B cell (primary cell): ENCODE measurements at places on chromosomes 7 and 10.

- DNase-seq: no peak
Measured at GRCh38 chr10:52172581-52172980, 141.5 kb upstream of the DKK1 start.

DNA sequence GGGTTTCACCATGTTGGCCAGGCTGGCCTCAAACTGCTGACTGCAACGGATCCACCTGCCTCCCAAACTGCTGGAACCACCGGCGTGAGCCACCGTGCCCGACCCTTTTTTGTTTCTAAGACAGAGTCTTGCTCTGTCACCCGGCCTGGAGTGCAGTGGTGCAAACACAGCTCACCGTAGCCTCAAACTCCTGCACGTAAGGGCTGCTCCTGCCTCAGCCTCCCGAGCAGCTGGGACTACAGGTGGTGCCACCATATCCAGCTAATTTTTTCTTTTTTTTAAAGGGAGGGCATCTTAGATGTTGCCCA lies 36.4 kb downstream of the ADAP1 start:
- no peak for DNase-seq

- DNase-seq: no peak
Measured at GRCh38 chr10:100554902-100555301, 19.2 kb downstream of the HIF1AN start.

DNA sequence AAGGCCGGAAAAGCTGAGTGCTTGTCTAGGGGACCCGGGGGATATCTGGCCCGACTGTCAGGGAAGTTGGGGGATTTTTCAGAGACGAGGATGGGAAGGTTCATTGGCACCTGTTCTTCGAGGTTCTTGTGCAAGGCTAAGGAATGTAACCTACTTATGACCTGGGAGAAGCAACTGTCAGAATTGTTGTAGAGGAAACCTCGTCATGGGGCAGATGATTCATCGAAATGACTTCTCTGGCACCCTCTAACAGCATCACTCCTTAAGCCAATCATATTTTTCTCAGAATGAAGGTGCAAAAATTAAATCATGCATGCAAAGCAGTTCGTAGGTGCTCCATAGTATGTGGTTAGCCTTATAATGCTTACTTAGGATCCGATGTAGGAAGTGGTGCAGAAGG lies 58.6 kb downstream of the PLXDC2 start:
- DNase-seq: no peak

- peak; percentile 45 for DNase-seq
Measured at GRCh38 chr7:130951303-130951975, 217.4 kb upstream of the KLF14 start.

DNA sequence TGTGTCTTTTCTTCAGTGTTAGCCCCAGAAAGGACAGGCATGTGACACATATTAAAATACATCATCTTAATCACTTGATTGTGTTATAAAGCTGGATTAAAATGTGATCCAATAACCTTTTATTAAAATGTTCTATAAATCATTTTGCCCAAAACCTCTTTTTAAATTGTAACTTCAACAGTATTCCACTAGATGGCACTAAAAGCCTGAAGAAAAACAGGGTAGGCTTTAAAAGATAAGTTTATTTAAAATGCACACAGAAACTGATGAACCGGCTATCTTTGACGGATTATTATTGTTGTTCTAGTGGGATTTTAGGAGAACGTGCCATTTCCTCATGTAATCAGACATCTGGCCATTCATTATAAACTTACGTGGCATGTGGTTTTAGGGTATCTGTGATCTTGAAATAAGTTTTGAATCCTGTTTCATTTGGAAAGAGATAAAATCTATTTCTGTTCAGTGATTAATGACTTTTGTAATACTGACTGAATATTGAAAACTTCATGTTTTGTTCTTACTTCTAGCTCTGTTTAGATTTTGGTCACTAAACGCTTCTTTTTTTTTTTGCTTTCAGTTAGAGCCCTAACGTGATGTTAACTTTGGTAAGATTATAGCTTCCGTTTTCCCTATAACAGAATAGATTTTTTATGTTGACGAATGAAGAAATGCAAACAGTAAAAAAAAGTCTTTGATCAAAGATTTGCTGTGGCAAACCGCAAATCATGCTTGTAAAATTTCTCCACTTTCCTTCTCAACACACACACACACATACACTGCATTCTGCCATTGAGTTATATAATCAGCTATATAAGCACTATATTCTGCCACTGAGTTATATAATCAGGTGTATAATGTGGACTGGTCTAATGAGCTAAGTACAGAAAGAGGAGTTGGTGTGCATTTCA lies 13.6 kb downstream of the VPS50 start:
- peak; percentile 54 for DNase-seq

DNA sequence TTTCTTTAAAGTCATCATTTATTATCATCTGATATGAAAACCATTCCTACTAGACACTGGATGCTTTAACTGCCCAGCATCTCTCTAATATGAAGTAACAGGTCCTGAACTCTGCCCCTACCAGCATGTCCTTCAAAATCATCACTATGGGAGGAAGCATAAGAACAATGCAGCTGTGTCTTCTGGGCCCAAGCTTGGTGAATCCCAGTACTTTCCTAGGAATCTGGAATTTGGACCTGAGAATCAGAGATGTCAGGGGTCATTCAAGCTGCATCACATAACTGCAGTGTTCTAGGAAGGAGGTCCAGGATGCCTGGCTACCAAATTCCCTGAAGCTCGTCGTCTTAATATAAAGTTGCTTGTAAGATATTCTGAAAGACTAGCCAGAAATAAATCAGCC lies 182.7 kb downstream of the AHR start:
- no peak for DNase-seq

DNA sequence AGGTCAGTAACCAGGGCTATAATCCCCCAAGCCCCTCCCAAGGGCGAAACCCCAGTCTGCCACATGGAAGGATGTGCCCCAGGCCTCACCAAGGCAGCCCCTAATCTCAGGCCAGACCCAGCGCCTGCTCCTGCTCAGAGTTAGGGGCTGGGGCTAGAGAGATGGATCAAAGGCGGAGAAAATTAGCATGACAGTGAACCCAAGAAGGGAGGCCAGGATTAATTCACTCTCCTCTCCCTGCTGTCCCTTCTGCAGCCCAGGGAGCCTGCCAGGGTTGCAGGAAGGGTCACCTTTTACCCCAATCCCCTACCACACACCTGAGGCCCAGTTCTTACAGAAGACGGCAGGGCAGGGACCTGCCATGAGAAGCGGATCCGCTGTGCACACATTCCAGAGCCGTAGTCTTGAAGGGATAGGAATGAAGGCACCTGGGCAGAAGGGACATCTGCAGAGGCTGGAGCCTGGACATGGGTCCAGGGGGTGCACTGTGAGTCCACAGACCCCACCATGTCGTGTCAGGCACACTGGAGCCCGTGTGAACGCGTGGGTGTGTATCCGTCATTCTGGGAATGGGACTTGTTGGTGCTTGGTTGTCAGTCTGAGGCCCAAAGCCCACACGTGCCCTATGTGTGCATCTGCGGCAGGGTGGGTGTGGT lies 11.9 kb upstream of the ZMIZ1 start:
- DNase-seq: no peak

DNA sequence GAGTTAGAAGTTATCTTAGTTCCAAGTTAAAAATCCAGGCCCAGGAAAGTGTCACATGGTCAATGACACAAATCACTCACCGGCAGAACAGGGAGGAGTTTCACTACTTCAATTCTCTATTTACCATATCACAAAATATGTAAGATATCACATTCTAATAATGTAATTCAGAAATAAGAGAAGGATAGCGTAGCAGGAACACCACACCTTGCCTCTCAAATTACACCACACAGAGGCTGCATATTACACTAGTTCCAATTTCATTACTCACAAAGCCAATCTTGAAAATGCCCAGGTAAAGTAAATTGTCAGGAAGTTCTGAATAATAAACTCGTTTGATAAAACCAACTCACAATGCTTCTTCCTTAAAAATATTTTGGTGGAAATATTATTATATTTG lies 169.2 kb downstream of the CTTNBP2 start:
- no peak for DNase-seq

DNA sequence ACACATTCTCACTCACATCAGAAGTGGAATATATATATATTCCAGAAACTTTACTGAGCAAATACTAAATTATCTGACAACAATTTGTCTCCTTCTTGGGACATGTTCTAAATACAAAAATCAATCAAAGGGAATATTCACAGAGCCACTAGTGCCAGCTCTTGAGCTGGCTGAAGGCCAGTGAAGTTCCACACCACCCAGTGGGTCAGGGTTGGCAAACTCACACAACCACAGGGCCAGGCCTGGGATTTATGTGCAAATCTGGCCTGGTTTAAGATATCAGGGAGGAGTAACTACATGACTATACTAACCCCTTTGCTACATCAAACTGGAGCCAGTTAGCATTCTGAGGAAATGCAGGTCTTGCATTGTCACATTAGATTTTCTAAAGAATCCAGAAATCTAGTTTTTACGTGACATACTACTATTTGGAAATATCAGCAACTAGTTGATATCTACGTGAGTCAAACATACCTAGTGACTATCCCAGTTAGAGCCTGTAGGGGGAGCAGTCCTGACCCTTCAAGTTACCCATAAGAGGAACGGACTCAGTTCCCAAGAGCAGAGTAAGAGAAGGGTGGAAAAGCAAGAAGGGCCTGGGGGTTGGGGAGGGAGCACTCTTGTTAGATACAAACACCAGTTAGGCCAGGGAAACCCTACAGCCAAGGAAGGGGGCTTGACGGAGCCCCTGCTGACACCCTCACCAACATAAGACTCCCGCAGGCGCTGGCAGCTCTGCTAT lies 600.4 kb downstream of the KCNMA1 start:
- DNase-seq: no peak

DNA sequence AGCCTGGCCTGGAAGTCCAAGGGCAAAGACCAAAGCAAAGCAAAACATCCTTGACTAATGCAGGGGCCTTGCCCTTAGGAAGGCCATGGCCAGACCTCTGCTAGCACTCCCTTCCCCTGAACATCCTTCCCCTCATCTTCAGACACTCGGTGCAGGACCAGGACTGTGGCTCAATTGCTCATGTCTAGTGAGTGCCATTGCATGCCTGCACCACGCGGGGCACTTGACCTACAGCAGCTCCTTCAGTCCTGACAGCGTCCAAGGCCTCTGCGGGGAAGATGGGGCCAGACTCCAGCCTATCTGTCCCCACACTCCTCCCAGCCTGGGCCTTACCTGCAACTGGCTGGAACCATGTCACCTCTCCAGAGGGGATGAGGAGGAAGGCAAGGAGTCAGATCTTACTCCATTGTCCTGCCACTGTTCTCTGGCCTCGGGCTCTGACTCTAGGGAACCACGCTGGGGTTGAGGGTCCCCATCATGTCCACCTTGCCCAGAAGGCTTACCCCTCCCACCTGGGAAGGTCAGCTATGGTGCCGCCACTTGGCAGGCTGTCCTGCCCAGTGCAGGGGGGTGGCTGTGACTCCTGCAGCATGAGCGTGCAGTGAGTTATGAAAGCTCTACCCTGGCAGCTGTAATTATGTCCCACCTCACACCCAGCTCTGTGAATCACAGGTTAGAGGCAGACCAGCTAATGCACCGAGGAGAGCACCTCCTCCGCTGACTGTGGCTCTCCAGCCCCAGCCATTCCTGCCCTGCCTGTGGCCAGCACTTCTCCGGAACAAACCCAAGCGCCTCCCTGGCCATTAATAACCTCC lies 16.1 kb downstream of the DRGX start:
- DNase-seq: no peak

- DNase-seq: no peak
Measured at GRCh38 chr7:132451161-132451560, 125.1 kb downstream of the PLXNA4 start.

DNA sequence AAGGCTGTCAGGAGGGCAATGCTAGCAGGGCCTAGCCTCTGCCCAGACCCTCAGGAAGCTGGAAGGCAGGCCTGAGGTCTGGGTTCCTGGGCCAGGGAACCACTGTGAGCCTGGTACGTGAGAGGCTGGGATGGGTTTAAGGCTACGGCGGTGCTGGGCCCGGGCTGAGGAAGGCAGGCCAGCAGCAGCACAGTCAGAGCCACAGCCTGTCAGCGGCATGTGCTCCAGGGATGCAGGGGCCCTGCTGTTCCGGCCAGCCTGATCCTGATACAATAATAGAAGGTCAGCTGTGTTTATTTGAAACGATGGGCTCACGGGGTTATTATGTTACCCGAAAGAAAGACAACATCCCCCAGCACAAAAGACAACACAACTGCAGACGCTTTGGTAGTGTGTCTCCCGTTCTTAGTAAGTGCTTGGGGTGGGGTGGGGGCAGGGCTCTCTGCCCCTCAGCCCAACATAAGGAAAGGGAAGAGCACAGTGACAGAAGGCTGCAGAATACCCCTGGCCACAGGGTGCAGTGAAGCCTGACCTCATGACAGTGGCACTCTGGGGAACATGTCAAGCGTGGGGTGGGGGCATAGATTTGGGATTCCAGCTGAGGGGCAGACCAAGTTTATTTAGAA lies 95.0 kb downstream of the COL13A1 start:
- no peak for DNase-seq

GRCh38 chr7:94907026-94907810 lies at the start of gene PPP1R9A:
PPP1R9A (plus strand) TSS chr7:94907594; CDS start chr7:94910114, 2,520 bp downstream.
- DNase-seq: peak; percentile 37

- DNase-seq: no peak
Measured at GRCh38 chr7:110076194-110076593, 1014.7 kb upstream of the LRRN3 start.

DNA sequence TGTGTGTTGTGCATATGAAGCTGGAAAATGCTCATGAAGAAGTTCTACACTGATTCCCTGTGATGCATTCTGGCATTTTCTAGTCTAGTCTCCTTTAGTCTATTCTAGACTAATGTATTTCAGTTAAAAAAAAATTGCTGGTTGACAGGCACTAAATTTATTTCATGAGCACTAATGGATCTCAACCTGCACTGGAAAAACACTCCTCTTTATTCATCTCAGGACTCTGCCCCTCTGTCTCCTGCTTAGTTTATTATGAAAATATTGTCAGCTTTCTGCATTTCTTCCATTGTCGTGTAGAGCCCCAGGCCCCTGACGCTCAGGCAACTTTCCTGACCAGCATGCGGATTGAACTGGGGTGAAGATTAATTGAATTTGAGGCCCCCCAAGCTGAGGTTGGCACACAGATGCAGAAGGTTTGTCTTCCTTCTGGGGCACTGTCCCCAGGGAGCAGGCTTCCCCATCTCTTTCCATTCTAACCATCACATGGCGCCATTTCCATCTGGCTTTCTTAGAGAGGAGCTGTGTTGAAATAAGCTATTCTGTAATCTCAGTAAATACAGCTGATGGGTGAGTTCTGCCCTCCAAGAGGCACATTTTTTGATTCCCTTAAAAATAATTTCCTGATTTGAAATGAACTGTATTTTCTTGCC lies 128.7 kb downstream of the INSYN2A start:
- DNase-seq: no peak

GRCh38 chr10:84012831-84013458 lies 126.4 kb upstream of the GHITM start:
- DNase-seq: no peak

GRCh38 chr7:1724118-1724910 lies 54.2 kb downstream of the ELFN1 start:
- DNase-seq: no peak

- no peak for DNase-seq
Measured at GRCh38 chr7:51647486-51647885, 330.9 kb upstream of the COBL start.

- no peak for DNase-seq
Measured at GRCh38 chr7:29190349-29191045, 4.1 kb upstream of the CHN2 start.

- peak; percentile 30 for DNase-seq
Measured at GRCh38 chr7:143375298-143376034, 5.7 kb upstream of the ZYX start.

GRCh38 chr10:62025134-62025794 lies 123.8 kb downstream of the ARID5B start:
- no peak for DNase-seq
